Stimulated activated CD4-positive, alpha-beta T cell treated with anti-CD3 and anti-CD28 coated beads, TNF-alpha, amount 100 ng/mL, for 48 hours (primary cell): ENCODE measurements at places on chromosomes 3 and 15.

DNA sequence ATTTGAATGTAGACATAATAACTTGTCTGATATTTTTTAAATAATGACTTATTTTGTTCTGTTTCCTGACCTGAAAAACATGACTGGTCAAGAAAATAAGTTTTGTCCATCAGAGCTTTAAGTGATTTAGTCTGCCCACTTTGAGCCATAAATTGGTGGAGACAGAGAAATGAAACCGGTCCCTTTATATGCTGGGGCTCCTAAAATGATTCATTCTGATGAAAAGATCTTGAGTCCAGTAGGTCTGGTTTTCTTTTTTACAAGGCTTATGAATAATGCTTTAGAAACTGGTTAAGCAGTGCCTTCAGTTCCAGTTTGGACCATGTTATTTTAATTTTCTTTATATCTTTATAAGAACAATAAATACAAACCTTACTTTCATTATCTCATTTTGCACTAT is 293.2 kb downstream of the DIPK2A start:
- no peak for DNase-seq

- DNase-seq, result no peak
Measured at GRCh38 chr3:149245738-149246451, 24.3 kb upstream of the CP start.

- DNase-seq, result no peak
Measured at GRCh38 chr3:115022835-115023398, 124.2 kb downstream of the ZBTB20 start.

GRCh38 chr3:160213191-160213590 is 12.0 kb upstream of the C3orf80 start:
- no peak for DNase-seq

- DNase-seq, result no peak
Measured at GRCh38 chr3:194395212-194395611, 3.9 kb downstream of the GP5 start.

DNA sequence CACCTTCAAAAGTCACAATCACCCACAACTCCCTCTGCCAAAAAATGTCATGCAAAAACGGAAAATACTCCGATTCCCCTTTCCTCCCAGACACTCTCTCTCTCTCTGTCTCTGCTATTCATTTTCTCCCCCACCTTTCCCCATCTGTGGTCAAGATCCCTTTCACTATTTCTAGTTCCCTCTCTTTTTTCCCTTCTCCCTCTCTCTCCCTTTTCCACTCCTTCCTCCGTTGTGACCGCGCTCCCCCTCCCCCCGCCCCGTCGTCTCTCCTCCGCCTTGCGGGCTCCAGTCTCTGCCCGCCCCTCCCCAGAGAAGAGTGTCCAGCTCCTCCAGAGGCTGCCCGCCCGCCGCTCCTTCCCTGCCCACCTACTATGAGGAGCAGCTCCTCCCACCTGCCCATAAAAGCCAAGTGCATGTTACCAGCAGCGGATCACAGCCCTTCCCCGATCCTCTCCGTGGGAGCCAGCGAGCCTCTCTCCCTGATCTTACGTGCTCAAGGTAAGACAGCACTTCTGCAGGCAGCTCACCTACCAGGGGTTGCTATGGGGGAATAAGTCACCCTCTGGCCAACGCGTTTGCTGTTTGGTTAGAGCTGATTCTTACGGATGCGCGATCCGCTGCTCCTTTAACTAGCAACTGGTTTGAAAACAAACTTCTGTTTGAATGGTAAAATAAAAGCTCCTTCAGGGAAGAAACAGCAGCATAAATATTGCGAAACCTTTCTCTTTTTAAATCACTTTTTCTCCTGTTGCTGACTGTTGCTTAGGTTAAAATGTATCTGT is at the start of gene COL8A1:
Gene COL8A1, plus strand, starts transcription at position 428 of the 782 bp plus-strand sequence. CDS start 152,089 bp downstream, outside the sequence.
- DNase-seq, result no peak

DNA sequence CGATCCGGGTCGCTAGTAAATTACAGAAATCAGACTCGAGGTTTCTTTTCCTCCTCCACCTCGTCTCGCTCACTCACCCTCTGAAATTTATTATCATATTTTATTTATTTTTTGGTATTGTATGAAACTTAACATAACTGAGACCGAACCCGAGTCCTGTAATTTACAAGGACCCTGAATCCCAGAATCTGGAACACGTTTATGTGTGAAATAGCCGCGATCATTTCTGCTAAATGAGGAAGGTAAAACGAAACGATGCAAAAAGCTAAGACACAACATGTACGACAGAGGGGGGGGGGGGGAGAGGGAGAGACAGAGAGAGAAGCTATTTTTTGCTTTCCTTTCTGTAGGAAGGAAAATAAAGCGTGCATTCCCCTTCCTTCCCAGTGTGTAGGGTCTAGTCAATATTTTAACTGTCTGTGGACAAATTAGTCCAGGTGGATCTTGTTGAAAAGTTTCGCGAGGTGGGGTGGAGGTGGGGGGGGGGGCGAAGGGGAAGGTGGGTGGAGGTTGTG is 1.6 kb downstream of the BBX start:
- no peak for DNase-seq

- DNase-seq, result peak; percentile 32
Measured at GRCh38 chr3:128922804-128923459, 43.5 kb downstream of the ACAD9 start.

GRCh38 chr15:78977091-78977571 is 32.3 kb upstream of the CTSH start:
- DNase-seq, result no peak

- DNase-seq, result no peak
Measured at GRCh38 chr3:81451611-81452010, 309.8 kb downstream of the GBE1 start.

DNA sequence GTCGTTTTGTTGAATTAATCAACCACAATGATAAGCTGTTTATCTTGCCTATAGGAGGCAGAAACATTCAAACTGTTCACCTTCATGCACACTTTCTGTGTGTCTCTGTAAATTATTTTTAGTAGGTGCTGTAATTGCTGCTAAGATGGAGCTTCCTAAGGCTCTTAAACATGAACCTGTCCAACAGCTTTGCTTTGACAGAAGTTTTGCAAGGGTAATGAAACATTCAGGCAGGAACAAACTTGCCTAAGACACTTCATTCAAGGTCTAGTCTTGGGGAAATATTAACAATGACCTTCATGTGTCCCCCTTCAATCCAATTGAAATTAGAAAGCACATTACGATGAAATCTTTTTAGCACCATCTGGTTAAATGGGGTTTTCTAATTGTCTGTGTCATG is 156.1 kb downstream of the DIPK2A start:
- no peak for DNase-seq

DNA sequence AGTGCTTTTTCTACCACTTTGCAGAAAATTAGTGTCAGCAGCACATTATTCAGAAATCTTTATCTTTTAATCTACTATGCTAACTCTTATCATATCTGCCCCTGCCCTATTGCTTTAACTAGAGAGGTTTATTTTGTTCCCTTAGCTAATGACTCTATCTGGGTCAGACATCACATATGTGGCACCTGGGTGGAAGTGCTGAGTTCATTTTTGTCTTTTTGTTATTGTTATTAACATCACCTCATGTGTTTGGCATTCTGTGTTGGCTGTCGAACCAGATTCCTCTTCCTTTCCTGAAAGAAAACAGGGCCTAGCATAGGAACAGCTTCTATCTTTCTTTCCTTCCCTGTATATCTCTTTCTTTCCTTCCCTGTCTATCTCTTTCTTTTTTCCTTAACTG is 100.7 kb downstream of the RBMS3 start:
- DNase-seq, result no peak

DNA sequence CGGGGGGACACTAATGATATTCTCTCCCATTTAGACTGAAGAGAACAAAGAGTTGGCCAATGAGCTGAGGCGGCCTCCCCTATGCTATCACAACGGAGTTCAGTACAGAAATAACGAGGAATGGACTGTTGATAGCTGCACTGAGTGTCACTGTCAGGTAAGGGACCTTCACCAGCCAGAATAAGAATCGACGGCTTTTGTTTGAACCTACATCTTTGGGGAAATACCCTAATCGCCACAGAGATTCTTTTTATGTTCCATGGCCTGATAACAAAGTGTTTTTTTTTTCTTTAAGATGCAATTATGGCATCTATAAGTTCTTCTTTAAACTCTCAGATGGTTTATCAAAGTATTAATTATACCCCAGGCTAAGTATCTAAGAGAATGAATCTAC is 3.4 kb downstream of the THBS1 start:
- DNase-seq, result no peak
